ENCODE measurements at places on chromosomes 3 and 15. TPM values are rescaled to one million over a fixed set of nuclear protein-coding genes. Genes with fewer than 3 reads are reported as not detected.

Gene EXOSC7
- 50.1 TPM for total RNA-seq

Gene ZNF621
- 22.6 TPM for total RNA-seq

Gene DNAH12
- not detected for total RNA-seq

DNA sequence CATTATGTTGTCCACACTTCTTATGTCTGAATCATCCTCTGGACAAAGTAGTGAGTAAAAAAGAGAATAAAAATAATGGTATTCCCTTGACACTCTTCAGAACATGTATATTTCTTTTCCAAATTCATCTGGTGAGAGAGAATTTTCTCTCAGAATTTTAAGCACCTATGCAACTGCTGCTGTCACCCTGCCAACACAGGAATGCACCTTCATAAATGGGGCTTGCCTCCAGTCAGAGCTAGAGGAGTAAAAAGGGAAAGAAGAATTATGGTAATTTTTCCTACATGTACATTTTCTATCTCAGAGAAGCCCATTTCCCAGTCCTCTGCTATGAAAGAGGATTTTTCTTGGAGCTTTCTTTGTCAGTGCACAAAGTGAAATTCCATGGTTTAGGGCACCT, 92.2 kb upstream of the ALCAM start:
- no peak overlapping the region for H3K27ac ChIP-seq
- H3K4me3 ChIP-seq: no peak overlapping the region
- no peaks in the 10 kb centered on the region for H3K4me1 ChIP-seq
- no peak for DNase-seq
- H3K27me3 ChIP-seq: peaks cover 2% of the 10 kb centered on the region
- H3K36me3 ChIP-seq: no peaks in the 10 kb centered on the region

GRCh38 chr3:256501-256900, 59.9 kb downstream of the CHL1 start:
- DNase-seq: no peak
- no peaks in the 10 kb centered on the region for H3K27me3 ChIP-seq
- no peak overlapping the region for H3K4me3 ChIP-seq
- no peaks in the 10 kb centered on the region for H3K4me1 ChIP-seq
- H3K27ac ChIP-seq: no peak overlapping the region

DNA sequence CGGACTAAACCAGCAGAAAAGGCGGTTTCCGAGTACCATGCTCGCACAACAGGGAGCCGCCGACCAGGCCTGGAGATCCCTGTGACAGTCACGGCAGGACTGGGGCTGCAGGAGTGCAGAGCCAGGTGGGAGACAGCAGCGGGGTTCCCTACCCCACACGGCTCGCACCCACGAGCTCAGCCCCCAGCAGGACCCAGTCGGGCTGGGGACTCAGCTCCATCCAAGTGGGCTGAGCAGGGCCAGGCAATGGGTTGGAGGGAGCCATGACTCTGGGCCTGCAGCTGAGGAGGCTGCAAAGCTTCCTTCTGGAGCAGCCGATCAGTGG, 15.8 kb downstream of the XXYLT1 start:
- DNase-seq: peak; percentile 9
- no peak overlapping the region for H3K27ac ChIP-seq
- H3K27me3 ChIP-seq: no peaks in the 10 kb centered on the region

DNA sequence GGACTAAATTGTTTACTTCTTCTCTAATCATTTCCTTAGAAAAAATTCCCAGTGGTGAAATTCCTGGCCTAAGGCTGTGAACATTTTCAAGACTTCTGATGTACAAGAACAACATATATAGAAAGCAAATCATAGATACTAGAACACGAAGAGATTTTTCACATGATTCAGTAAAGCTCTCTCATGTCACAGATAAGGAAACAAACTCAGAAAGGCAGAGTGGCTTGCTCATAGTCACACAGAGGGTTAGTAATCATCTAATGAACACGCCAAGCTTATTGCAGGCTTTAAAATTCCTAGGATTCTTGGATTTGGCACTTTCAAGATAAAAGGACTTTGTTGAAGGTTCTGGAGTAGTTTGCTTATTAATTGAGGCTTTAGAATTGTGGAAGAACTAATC, 26.2 kb downstream of the CRTAP start:
- no peak overlapping the region for H3K27ac ChIP-seq
- no peak overlapping the region for H3K4me3 ChIP-seq
- H3K36me3 ChIP-seq: peaks cover 14% of the 10 kb centered on the region
- no peak for DNase-seq
- H3K4me1 ChIP-seq: peaks cover 3% of the 10 kb centered on the region

Measured in activated CD8-positive, alpha-beta T cell treated with anti-CD3 and anti-CD28 coated beads, Interleukin-2, amount 10 ng/mL, durations not matched to agents 7 days and 5 days (primary cell).